Esophagus squamous epithelium (tissue), 5 donors: ENCODE measurements at places on chromosomes 7 and 10.

DNA sequence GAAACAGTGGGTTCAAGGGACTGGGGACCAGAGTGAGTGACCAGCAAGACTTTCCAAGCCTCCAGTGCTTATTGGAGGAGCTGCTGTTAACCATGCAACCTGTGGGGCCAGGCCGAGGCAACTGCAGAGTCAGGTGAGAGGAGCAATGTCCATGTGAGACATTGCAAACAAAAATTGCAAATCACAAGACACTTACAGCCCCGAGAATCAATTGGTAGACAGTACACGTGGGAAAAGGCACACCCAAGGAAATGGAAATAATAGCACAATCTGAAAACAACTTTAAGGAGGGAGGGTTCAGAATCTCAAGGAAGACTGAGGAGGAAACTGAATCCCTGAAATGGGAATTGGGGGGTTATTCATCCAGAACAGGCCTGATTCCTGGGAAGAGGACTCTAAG, 72.6 kb downstream of the GLRX3 start:
- no peak for DNase-seq

GRCh38 chr7:137875746-137876145, 29.0 kb upstream of the DGKI start:
- no peak for DNase-seq

- no peak for DNase-seq
Observed at GRCh38 chr7:151940048-151940811, 16.0 kb upstream of the GALNTL5 start.

GRCh38 chr7:106622654-106623314, 38.2 kb downstream of the CCDC71L start:
- no peak for DNase-seq

GRCh38 chr10:23280419-23281043, 64.1 kb downstream of the C10orf67 start:
- DNase-seq: no peak

DNA sequence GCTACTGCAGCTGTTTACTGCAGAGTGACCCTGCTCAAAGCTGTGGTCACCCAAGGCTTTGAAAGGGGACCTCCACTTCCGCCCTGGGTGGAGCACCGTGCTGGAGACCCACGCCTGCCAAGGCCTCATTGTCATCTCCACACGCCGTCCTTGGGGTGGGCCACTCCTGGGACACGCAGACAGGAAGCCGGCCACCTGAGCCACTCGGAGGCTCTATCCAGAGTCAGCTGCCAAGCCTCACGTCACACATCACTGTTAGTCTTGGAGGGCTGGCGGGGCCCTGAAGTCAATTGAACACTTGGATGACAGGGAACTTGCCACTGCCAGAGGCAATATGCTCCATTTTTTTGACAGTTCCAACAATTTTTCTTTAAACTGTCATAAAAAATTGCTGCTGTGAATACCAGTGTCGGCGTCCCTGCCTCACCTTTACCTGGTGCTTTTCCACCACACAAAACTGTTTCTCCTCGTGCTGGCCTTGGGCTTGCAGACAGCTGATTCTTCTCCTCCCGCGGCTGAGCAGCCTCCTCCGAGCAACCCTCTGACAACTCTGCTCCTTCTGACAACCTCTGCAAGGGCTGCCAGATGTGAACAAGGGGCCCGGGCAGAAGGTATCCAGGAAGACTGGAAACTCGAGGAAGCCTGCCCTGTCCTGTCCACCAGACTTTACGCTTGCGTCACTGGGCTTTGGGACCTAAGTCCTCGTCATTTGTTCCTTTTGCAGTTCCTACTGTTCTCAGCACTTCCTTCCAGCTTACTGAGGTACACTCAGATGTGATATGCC, 81.9 kb downstream of the EGFR start:
- no peak for DNase-seq

DNA sequence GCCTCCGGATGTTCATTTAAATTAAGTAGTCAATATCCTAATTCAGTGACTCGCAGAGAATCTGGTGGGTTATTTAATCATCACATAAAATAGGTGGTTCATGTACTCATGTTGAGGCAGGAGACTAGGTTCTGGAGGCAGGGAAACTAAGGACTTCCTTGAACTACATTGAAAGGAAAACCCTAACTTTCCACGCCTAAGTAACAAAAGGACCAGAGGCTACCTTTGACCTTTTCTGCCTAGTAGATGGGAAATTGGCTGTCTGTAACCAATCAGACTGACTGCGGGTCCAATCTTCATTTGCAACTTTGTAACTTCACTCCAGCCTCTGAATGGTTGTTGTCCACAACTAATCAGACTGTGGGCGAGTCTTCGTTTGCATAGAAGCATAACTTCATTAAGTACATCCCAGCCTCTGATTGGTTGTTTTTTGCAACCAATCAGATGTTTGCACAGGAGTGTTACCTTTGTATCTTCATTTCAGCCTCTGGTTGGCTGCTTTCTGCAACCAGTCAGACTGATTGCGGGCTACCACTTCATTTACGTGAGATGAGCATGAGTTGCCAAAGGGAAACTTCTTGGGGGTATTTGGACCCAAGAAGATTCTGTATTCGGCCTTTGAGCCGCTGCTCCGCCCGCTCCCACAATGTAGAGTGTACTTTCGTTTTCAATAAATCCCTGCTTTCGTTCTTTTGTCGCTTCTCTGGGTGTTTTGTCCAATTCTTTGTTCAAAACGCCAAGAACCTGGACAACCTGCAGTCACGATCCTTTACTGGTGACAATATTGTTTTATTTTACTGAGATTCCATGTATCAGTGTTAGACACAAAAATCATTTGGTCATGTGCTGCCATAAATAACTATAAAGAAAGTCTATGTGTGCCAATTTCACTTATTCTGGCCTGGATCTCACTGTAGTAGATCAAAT, 1.7 kb upstream of the ST7 start:
- no peak for DNase-seq

DNA sequence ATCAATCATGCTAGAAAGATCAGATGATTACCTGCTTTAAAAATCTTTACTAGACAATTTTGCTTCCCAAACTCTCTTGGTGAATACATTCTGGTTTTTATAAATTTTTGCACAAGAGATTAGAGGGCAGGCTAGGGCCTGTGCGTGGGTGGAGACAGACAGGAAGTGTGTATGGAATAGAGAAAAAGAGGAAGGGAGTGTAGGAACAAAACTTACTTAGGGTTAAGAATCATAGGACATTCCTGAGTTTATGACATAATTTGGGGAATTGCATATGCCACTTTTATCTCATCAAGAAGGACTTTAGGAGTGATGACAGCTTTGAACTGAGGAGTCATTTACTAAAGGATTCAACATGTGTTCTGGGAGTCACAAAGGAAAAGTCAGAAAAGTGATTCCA, 31.3 kb downstream of the LAMB1 start:
- DNase-seq: no peak

DNA sequence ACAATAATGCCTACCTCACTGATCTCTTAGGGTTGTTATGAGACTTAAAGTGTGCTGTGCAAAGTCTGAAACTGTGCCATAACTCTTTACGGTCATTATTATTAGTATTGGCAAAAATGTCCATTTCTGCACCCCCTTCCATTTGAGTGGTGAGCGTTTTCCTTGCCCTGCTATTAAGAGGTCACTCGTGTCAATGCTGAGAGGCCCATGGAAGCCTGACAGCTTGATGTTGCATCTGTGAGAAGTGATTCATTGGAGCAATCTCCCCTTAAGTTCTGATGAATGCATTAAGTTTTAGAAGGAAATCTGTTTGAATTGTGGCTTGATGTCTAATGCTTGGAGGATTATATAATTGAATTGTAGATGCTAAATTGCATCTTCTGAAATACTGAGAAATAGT, 253.3 kb downstream of the FRMD4A start:
- no peak for DNase-seq

GRCh38 chr10:30832749-30833627, 198.7 kb downstream of the ZNF438 start:
- no peak for DNase-seq

DNA sequence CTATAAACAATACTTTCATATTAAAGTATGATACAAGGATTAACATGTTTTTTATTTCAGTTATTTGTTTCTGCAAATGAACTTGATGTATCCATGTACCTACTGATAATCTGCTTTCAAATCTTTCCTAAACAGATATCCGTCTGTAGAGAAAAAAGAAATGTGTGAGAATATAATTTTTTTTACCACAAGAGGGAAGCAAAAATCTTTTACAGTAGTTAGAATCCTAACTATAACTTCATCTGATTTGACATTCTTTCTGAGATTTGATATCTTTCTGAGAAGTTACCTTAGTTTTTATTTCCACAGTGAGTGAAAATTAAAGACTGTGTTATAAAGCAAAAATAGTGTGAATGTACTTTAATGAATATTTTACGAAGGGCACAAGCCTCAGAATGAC, 203.9 kb upstream of the PCLO start:
- DNase-seq: no peak

DNA sequence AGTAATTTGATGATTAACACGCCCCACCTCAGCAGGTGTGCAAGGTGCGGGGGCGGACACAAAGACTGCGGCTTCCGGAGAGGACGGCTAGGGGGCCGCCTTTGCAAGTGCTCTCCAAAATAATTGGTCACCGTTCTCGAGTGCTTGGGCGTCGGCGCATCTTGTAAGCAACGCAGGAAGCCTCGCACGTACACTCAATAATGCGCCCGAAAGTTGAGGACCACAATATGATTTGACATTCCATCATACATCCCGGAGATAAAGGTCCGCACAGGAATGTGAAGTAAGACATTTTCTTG, 114.7 kb downstream of the EBF3 start:
- no peak for DNase-seq

DNA sequence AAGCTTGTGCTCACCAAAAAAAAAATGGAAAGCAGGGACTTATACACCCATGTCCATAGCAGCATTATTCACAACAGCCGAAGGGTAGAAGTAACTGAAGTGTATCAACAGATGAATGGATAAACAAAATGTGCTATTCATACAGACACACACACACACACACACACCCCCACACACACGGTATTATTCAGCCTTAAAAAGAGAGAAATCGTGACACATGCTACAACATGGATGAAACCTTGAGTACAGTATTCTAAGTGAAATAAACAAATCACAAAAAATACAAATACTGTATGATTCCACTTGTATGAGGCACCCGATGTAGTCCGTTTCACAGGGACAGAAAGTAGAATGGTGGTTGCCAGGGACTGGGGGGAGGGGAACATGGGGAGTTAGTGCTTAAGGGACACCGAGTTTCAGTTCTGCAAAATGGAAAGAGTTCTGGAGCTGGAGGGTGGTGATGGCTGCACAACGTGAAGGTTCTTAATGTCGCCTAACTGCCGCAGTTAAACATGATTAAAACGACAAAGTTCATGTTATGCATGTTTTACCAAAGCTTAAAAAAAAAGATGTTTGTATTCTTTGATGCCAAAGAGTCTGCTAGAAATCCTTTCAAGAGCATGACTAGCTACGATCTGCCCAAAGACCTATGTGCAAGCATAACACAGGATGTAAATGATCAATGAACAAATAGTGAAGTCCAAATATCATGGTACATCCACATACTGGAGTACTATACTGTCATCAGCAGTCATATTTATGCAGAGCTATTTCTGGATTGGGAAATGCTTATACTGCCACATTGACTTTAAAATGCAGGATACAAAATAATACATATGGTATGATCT, 7.2 kb downstream of the TNS3 start:
- DNase-seq: no peak

DNA sequence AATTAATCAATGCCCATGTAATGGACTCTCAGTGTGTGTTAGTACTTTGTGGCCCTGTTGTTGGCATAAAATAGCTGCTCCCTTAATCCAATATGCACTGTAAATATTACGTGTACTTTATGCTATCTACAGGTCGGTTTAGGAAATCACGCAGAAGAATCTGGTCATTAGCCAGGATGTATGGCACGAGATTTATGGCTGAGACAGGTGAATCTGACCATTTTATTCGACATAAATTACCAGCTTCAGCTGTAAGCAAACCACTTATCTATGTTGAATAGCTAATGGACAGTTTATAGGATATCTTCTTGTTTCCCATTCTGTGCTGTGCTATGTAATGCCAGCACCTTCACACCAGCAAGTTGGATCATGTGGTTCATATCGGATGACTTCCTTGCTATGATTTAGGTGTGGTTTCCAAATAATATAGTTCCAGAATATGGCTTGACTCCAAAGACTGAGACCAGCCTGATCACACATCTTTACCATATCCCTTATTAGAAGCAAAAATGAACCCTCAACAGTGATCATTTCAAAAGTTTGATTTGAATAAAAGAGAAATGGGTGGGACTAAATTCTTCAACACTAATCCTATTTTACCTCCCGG, 301.4 kb downstream of the AHR start:
- DNase-seq: no peak

- DNase-seq: no peak
Observed at GRCh38 chr7:38451840-38452239, 178.4 kb upstream of the TARP start.

- DNase-seq: no peak
Observed at GRCh38 chr7:18866359-18867036, 250.9 kb downstream of the TWIST1 start.

- DNase-seq: no peak
Observed at GRCh38 chr7:158782761-158783401, 46.4 kb downstream of the ESYT2 start.

DNA sequence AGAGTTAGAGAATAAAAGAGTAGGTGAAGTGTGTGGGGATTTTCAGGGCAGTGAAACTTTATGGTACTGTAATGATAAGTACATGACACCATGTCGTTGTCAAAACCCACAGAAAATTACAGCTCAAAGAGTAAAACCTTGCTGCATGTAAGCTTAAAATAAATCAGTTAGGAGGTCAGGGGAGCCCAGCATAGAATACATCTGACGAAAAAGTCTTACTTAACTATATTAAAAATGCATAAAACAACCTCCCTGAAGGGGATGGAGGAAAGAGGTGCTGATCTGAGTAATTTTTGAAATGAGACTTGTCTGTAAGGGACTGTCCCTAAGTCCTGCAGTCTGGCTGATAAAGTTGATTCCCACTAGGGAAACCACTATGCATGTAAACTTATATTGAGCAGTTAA, 49.8 kb upstream of the AKR1E2 start:
- no peak for DNase-seq

- DNase-seq: no peak
Observed at GRCh38 chr10:56178210-56178609, 182.8 kb downstream of the ZWINT start.

- no peak for DNase-seq
Observed at GRCh38 chr10:120997313-120997712, 146.2 kb downstream of the WDR11 start.
